ENCODE measurements at places on chromosomes 3 and 15.

DNA sequence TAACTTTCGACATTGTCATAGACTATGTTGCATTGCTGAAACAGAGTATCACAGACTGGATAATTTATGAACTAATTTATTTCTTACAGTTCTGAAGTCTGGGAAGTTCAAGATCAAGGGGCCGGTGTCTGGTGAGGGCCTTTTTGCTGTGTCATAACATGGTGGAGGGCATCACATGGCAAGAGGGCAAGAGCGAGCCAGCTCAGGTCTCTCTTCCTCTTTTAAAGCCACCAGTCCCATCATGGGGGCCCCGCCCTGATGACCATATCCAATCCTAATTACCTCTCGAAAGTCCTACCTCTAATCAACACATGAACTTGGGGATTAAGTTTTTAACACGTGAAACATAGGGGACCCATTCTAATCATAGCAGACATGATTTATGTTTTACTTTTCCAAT is 33.5 kb upstream of the DCUN1D1 start:
- no peak for DNase-seq

- DNase-seq: no peak
These were observed 286.4 kb downstream of the UBE2E2 start for GRCh38 chr3:23489300-23490158.

DNA sequence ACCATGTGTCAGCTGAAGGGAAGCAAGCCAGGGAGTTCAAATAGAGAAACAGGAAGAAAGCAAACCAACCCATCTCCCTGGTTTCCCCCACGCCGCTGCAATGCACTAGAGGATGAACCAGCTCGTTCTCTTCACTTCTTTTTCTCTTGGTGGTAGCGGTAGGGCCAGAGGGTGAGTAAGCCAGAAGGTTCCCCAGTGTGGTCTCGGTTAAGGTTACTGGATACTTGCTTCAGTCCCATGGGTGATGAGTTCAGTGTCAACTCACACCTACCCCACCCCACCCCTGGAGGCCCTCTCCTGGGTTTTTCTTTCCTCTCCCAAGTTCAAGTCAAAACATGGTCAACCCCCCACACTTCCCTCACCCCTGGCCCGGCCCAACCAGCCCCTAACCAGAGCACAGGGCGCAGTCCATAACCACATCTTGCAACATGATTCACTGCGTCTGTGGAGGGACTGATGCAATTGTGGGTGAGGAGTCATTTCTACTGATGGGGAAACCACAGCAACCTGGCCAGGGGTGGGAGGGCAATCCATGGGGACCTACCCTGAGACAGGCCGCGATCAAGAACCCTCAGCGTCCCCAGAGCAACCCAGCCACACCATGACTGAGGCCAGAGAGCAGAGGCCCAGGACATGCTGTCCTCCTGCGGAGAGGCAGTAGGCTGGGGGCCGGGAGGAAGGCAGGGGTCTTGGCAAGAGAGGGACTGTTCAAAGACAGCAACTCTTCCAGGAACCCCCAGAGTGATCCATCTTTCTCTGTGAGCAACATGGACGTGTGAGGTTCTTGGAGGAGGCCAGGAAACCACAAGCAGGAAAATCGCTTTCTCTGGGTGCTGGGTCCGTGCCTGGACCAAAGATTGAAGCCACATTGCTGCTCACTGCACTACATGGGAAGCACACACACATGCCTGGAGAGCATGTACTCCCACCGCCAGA is 276.6 kb downstream of the UACA start:
- DNase-seq: peak; percentile 90

GRCh38 chr15:91302588-91303439 is 202.8 kb downstream of the SV2B start:
- no peak for DNase-seq

GRCh38 chr15:52236013-52236412 is 44.8 kb upstream of the GNB5 start:
- DNase-seq: no peak

- no peak for DNase-seq
These were observed 260.5 kb upstream of the IGF1R start for GRCh38 chr15:98387866-98388265.

DNA sequence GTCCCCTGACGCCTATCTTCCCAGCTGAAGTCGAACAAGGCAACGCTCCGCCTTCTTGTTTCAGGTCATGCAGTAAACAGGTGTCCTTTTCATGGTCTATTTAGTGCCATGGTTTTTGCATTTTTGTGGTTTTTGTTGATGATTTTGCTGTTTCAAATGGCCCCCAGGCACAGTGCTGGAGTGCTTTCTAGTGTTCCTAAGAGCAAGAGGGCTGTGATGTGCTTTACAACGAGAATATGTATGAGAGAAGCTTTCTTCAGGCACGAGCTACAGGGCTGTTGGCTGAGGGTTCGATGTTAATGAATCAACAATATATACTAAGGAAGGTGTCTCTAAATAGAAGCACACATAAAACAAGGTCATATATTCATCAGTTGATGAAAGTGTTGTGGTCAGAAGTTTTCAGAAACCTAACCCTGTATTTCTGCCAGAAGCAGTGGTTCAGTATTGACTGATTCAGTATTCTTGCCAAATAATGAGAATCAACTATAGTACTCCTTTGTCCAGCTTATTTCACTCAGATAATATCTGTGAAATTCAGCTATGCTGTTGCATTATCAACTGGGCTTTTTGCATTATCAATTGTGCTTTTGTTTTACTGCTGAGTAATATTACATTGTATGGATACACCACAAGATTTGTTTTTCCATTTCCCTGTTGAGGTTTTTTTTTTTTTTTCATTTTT is 18.5 kb downstream of the LIMD1 start:
- no peak for DNase-seq

GRCh38 chr15:94610069-94610468 is 378.7 kb downstream of the MCTP2 start:
- no peak for DNase-seq

DNA sequence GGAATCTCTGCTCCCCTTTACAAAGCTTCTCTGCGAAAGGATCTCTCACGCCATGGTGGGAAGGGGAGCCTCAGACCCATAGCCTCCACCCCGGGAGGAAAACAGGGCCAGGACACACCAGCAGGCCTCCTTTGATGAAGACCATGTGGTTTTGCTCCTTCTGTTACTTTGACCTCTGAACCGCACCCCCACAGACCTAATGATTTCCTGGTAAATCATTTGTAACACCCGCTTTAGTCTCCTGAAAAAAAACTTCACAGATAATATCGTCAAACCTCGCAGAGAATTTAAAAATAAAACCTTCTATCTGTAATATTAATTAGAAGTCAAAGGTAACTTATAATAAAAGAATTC is 18.3 kb downstream of the CPN2 start:
- no peak for DNase-seq

DNA sequence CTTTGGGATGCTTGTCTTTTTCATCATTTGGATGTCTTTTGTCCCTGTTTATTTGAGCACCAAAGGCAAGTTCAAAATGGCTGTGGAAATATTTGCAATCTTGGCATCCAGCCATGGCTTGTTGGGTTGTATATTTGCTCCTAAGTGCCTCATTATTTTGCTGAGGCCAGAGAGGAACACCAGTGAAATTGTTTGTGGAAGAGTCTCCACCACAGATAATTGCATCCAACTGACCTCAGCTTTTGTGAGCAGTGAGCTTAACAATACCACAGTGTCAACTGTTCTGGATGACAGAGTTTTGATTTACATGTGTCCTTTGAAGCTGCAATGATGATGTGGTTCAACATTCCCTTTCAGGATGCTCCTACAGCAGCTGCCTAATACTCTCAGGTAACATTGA is 83.0 kb upstream of the KCNAB1 start:
- no peak for DNase-seq

DNA sequence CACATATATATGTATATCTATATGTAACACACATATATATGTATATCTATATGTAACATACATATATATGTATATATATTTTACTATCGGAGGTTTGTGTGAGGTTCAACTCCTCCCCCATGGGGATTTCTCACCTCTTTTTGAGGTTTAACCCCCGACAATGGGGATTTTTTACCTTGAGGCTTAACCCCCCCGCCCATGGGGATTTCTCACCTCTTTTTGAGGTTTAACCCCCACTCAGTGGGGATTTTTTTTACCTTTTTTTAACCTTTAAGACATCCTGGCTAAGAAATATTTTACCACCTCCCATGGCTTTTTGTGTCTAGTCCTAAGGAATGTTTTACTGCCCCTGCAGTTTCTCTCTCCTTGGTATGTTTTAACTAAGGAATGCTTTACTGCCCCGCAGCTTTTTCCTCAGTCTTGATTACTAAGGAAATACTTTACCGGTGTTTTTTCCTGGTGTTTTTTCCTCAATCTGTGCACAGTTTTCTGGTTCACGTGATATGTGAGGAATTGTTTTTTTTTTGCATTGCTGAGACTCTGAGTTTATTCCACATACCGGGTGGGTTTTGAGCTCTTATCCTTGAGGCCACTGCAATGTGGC is 185.2 kb downstream of the KLF13 start:
- peak; percentile 51 for DNase-seq

GRCh38 chr3:17307887-17308286 is 423.1 kb downstream of the PLCL2 start:
- no peak for DNase-seq

DNA sequence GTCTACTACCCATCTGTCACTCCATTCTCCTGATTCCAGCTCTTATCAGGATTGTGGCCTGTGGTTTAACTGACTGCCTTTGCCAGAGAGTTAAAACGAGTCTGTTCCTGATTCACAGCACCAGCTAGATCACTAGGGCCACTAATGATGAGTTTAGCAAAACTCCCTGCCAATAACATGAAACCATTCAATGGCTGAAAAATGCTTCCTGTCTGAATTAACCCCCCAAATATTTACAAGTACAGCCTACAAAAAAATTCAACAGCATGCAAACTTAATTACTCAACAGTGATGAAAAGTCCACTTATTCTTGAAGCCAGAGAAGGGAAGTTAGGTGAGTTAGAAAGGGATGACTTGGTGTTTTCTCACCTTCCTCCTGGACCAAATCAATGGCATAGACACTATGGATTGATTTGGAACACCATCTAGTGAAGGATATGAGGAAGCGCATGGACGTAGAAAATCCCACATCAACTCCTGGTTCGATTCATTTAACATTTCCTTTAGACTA is 141.4 kb downstream of the TGFBR2 start:
- DNase-seq: no peak

DNA sequence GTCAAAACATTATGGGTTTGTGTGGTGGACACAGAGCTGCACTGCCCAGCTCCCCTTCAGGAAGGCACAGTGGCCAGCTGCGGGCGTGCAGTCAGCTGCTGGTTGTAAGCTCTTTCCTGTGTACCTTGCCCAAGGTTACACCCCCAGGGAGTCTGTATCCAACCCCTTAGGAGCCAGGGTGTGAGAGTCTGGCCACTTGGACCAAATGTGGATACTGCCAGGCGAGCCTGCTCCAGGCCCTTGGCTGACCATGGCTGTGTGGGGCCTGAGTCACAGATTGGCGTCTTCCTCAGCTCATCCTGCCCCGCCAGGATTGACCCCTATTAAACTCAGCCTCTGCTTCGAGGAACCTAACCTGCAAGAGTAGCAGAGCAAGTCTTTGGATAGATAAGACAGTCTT is 56.9 kb downstream of the ABHD5 start:
- no peak for DNase-seq

DNA sequence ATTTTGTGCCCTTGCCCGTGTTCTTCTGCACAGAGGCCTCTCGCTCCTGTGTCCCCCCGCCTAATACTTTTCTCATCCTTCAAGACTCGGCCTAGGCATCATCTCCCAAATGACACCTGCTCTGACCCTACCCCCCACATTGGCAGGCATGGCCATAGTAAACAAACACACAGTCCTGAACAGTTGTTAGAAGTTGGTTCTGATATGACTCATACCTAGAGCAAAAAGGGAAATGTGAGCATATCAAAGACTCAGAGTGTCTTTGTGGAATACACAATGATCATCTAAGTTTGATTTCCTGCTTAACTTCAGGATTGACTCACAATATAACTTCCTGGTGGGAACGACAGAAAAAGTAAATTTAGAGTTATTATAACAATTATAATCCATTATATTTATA is 120.5 kb downstream of the POLR2M start:
- no peak for DNase-seq

GRCh38 chr3:61177450-61177849 is 73.8 kb downstream of the FHIT start:
- DNase-seq: no peak

DNA sequence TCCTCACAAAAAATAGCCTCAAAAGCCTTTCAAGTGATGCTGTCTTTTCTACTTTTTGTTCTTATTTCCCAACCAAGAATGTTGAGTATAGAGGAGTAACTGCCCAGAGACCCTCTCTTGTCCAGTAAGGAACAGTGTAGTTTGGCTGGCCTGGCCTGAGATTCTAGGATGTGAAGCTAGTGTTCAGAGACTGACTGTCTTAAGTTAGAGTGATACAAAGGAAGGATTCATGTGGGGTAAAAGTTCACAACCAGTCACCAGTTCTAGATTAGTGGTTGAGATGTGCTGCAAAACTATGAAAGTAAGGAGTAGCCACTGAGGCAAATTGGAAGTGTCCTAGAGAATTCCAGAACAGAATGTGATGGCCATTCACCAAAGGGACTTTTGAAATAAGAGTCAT is 49.1 kb downstream of the RSRC1 start:
- DNase-seq: no peak

- DNase-seq: no peak
These were observed 106.2 kb upstream of the UBE3A start for GRCh38 chr15:25545017-25545416.

- no peak for DNase-seq
These were observed 40.3 kb upstream of the TFRC start for GRCh38 chr3:196122021-196122687.

- DNase-seq: no peak
These were observed 57.5 kb upstream of the TRPM1 start for GRCh38 chr15:31158858-31159569.

GRCh38 chr3:106619-107018 is 89.9 kb upstream of the CHL1 start:
- no peak for DNase-seq

GRCh38 chr3:12884790-12885582 is 43.6 kb upstream of the RPL32 start:
- no peak for DNase-seq

DNA sequence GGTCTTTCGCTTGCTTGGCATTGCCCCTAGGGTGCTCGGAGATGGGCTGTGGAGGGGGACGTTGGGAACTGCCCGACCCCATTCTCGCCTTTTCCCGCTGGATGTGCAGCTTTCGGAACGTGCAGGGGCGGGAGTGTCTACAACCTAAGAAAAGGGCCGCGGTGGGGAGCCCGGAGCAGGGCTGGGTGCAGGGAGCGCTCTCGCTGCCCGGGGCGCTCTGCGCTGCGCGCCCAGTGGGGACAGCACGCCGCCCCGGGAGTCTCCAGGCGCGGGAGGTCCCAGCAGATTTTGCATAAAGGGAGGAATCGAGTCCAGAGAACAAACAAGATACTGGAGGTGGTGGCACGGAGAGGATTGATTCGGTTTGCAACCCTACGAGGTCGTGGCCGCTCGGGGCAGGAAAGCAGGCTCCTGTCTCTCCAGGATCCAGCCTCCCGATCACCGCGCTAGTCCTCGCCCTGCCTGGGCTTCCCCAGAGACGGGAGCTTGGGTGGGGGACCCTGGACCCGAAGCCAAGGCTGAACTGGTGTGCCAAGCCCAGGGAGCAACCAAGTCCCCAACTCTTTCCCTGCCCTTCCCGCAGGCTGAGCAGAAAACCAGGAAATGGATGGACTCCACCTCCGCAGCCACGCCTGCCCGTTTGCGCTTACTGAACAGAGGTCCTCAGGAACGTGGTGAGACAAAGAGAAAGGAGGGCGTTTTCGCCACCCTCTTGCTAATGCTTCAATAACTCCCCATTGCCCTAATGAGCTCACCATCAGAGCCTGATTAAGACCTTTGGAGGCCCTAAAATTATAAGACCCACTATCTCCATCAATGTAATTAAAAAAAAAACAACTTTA is 59.7 kb downstream of the NOX5 start:
- no peak for DNase-seq

All from NK-92 treated with Interleukin-12 subunit alpha and Interleukin-12 subunit beta, amount 100 ng/mL, for 24 hours (cell line).